NCI-H1417 treated with DMSO at 0.1 percent for 48 hours (cell line): ENCODE measurements at places on chromosomes 4 and X.

DNA sequence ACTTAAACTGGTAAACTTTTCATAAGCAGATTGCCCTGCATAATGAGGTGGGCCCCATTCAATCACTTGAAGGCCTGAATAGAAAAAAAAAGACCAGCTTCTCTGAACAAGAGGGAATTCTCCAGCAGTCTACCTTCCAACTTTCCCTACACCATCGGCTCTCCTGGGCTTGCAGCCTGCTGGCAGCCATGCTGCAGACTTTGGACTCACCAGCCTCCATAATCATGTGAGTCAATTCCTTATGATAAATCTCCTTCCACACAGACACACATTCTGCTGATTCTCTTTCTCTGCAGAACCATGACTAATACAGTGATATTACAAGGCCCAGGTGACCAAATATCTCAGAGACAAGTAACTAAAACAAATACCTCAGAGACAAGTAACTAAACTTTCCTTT, 113.8 kb upstream of the WDR17 start:
- no peak for DNase-seq

DNA sequence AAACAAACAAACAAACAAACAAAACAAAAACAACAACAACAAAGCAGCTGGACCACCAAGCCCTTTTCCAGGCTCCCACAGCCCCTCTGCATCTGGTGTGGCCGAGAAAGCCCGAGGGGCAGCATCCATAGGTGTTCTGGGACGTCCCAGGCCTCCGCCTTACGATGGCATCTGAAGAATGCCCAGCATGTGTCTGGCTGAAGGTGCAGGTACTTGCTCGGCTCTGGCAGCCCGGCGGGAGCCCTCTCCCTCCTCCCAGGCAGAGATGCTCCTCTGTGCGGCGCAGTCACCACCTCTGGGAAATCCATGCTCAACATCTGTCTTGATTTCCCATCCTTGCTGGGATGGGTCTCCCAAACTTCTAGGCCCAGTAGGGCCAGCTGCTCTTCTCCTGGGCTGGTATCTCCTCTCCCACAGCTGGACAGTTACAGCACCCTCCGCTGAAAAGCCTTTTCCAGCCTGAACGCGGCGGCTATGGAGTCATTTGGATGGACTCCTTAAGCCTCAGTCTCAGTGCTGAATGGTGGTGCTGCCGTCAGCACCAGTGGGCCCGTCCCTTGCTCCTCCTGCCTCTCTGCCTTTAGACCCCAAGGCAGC, 4.3 kb downstream of the PSAPL1 start:
- no peak for DNase-seq

GRCh38 chrX:68710870-68711576, 63.6 kb downstream of the STARD8 start:
- no peak for DNase-seq

GRCh38 chr4:3390288-3390811, 51.4 kb upstream of the HGFAC start:
- DNase-seq, result no peak

GRCh38 chr4:182222766-182223165, 20.4 kb upstream of the TENM3 start:
- DNase-seq, result no peak

DNA sequence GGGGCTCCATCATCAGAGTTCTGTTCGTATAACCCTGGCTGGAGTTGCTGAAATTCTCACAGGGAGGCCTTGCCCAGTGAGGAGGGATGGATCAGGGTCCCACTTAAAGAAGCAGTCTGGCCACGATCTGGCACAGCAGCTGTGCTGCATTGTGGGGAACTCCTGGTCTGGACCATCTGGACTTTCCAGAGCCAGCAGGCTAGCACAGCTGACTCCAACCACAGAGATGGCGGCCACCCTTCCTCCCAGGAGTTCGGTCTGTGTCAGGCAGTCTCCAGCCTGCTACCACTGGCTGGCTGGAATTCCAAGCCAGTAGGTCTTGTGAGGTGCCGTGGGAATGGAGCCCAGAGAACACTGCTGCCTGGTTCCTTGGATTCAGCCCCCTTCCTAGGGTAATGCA, 62.0 kb downstream of the SLAIN2 start:
- DNase-seq, result no peak

GRCh38 chrX:139224953-139225665, 305.4 kb upstream of the F9 start:
- DNase-seq, result no peak

- no peak for DNase-seq
Observed at GRCh38 chrX:39905946-39906345, 191.8 kb downstream of the BCOR start.

GRCh38 chrX:130716781-130717413, 186.1 kb downstream of the ENOX2 start:
- no peak for DNase-seq

DNA sequence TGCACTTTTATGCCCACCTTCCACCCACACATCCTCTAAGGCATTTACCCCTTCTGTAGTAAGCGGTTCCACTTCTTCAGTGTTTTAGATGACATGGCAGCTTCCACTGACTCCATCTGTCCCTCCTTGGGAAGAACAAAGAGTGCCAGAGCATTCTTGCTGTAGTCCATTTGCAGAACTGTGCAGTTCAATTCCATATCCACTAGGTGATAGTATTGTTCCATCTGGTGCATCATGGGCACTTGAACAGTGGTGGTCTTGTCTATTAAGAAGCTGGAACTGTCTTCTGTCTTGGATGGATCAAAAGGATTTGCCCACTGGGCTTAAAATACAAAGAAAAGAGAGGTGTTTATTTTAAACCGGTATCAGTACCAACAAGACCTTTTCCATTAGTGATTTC, 3.5 kb downstream of the SERPINA7 start:
- no peak for DNase-seq

DNA sequence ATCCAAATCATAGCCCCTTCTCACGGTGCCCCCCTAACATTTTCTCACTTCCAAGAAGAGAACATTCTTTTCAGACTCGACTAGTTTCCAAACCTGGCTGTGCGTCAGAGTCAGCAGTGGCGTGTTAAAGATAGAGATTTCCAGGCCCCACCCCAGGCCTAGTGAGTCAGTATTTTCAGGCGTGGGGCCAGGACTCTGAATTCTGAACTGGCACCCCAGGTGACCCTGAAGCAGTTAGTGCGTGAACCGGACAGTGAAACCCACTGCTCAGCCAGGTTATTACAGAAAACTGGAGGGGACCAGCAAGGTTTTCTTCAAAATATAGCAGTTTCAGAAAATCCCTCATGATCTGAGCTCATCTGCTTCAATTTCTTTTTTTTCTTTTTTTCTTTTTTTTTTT, 35.0 kb upstream of the BCOR start:
- no peak for DNase-seq

DNA sequence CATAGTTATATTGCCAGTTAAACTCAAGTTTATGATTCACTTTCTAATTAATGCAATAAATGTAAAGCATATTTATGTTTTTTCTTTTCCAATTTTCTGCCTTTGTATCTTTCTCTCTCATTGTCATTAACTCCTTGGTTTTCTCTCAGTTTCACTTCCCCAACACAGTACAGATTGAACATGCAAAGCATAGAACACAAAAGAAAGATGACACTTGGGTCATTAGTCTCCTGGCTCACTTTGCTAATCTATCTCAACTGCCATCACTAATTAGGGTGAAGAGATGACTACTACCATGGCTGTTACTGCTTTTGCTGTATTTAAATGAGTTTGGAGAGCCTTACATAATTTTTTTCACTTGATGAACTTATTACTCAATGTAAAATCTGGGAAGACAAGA, 12.3 kb upstream of the NAA11 start:
- no peak for DNase-seq

GRCh38 chr4:128060121-128060698, 902 bp upstream of the LARP1B start:
- DNase-seq, result no peak

DNA sequence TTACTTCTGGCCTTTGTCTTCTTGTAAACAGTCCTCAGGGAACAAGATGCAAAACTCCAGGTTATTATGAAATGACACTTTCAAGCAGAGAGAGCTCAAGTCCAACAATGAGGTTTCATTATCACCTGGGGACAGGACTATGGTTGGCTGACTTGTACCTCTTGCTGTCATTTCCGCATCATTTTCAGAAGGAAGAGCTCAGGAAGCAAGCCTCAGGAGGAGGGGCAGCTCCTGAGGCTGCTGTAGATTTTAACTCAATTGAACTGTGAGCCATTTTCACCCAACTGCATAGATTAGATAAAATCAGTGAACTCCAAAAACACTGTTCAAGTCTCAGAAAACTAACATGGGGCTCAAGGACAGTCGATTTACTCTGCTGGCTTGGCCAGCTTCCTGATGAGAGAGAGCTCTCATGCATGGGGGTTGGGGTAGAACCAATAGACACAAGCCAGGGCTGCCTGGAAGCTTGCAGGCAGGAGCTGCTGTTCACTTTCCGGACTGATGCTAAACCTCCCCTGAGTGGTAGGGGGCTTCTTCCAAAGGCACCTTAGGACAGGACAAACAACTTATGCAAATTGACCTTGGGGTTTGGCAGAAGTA, 23.6 kb downstream of the TMEM255A start:
- DNase-seq, result no peak

DNA sequence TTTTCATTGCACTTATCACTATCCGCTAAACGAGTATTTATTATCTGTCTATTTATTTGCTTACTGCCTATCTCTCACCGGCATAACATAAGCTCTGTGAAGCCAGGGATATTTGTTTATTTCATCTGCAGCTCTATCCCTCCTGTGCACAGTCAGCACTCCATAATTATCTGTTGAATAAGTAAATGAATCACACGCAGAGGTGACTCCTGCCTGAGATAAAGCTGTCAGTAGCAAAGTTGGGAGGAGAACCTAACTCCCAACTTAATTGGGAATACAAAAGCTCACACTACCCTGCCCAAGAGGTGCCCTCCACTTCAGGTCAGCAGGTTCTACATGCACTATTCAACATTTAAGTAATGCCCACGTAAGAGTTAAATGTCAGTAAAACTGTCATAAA, 85.7 kb downstream of the CORIN start:
- DNase-seq, result no peak

- DNase-seq, result no peak
Observed at GRCh38 chrX:139967300-139967699, 2.0 kb upstream of the CXorf66 start.

DNA sequence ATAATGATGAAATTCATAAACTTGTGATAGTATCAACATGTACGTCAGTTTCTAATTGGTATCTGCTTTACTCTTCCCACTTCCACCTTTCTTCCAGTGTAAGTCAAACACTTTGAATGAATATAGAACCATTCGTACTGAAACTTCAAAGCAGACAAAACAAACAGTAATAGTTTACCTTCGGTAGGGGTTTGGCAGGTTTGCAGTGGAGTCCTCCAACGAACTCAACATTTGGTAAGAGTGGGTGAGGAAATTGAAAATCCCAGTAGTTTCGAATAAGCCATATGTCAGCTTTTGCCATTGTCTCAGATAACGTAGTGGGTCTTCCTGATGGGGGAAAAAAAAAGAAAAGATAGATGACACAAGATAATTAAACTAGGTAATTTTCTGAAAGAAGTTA, 2.2 kb downstream of the UGT2B4 start:
- DNase-seq, result no peak

GRCh38 chr4:1449475-1449832, 43.2 kb upstream of the NKX1-1 start:
- DNase-seq, result no peak

GRCh38 chrX:17098516-17099247, 152.2 kb downstream of the REPS2 start:
- no peak for DNase-seq

GRCh38 chr4:102779204-102779603, 18.4 kb upstream of the MANBA start:
- no peak for DNase-seq

DNA sequence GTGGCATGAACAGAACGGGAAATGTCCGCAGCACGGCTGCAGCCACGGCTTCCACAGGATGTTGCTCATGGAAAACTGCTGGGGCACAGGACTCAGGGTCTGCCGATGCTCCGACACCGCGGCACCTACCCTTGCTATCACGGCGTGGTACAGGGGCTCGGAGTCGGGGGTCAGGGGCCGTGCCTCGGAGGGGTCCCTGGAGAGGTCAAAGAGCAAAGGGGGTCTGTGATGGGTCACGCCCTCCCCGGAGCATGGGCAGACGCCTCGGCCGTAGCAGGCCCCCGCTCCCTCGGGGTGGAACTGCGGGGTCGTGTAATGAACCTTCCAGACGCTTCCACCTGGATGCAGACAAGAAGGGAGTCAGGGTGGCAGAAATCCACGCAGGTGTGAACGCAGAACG, 21.8 kb downstream of the ARSD start:
- no peak for DNase-seq

GRCh38 chr4:82706349-82707000, 92.1 kb downstream of the SCD5 start:
- no peak for DNase-seq

GRCh38 chr4:89303177-89303576, 4.4 kb downstream of the GPRIN3 start:
- DNase-seq, result no peak

GRCh38 chr4:166838975-166839614, 395.2 kb downstream of the SPOCK3 start:
- DNase-seq, result no peak

DNA sequence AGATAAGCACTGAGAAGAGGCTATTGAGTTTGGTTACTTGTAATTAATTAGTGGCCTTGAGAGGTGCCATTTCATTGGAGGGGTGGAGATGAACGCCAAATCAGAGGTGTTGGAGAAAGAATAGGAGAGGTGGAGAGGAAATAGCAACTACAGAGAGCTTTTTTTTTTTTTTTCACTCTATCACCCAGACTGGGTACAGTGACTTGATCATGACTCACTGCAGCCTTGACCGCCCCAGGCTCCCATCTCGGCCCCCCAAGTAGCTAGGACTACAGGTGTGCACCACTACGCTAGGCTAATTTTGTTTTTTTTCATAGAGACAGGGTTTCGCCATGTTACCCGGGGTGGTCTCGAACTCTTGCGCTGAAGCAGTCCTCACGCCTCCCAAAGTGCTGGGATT, 5.2 kb downstream of the NHS start:
- no peak for DNase-seq

DNA sequence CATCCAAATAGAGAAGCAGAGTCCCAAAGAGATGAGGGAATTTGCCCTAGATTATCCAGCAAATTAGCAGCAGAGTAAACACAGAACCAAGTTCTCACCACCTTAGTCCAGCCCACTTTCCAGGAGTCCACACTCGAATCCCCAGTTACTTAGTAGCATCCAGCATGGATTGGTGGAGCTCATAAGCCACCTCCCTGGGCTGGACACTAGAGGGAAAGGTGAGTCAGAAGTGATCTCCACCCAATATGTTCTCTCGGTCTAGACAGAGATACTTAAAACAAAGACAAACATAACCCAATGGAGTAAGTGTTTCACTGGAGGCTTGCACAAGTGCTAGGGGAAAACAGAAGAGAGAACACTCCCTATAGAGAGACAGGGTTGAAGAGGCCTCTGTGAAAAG, 105.1 kb upstream of the CPEB2 start:
- DNase-seq, result no peak

GRCh38 chr4:123866796-123867195, 470.2 kb downstream of the SPRY1 start:
- no peak for DNase-seq

- DNase-seq, result no peak
Observed at GRCh38 chr4:155889031-155889793, 14.3 kb upstream of the TDO2 start.

GRCh38 chr4:20384456-20384855, 132.8 kb downstream of the SLIT2 start:
- DNase-seq, result no peak
